ENCODE measurements at places on chromosomes 11 and 22.

DNA sequence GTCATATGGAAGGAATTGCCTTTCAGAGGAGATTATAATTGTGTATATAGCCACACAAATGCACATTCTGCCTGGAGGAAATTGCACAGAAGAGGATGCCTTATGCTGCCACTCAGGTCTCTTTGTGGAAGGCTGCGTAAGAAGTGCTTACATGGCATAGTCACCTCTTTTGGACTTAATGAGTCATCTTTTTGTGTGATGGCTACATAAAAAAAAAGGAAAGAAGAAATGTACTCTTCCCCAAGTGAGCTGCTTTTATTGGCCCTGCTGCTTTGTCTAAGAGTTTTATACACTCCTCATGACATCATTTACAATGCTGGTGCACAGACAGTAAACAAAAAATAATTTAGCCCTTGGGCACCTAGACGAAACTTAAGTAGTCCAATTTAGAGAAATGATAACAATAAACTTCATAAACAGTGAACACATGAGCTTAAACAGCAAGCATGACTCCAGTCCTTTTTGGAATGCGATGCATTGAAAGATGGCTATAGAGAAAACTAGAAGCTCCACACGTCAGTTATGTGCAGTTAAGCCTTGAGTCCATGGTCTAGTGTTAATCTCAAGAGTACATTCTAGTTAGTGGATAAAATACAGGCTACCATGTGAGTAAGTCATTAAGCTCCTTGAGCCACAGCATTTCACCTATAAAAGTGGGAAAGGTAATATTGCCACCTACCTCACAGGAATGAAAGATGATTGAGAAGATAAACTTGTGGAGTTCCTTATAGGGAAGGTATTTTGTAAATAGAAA, 12.0 kb downstream of the CSTPP1 start:
- no peak for DNase-seq

GRCh38 chr11:45392591-45393091, 106.5 kb upstream of the SYT13 start:
- DNase-seq = no peak

- no peak for DNase-seq
Measured at GRCh38 chr11:58958500-58958899, 19.2 kb downstream of the GLYATL1 start.

GRCh38 chr11:58121096-58121495, 4.2 kb downstream of the OR9I1 start:
- no peak for DNase-seq

DNA sequence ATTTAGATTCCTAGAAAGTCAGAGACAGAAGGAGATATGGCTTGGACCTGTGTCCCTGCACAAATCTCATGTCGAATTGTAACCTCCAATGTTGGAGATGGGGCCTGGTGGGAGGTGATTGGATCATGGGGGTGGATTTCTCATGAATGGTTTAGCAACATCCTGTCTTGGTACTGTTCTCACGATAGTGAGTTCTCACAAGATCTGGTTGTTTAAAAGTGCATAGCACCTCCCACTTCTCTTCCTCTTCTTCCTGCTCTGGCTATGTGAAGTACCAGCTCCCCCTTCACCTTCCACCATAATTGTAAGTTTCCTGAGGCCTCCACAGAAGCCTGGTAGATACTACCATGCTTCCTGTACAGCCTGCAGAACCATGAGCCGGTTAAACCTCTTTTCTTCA, 27.6 kb upstream of the PAMR1 start:
- DNase-seq = no peak

- DNase-seq = no peak
Measured at GRCh38 chr11:13333456-13333957, 55.9 kb downstream of the BMAL1 start.

DNA sequence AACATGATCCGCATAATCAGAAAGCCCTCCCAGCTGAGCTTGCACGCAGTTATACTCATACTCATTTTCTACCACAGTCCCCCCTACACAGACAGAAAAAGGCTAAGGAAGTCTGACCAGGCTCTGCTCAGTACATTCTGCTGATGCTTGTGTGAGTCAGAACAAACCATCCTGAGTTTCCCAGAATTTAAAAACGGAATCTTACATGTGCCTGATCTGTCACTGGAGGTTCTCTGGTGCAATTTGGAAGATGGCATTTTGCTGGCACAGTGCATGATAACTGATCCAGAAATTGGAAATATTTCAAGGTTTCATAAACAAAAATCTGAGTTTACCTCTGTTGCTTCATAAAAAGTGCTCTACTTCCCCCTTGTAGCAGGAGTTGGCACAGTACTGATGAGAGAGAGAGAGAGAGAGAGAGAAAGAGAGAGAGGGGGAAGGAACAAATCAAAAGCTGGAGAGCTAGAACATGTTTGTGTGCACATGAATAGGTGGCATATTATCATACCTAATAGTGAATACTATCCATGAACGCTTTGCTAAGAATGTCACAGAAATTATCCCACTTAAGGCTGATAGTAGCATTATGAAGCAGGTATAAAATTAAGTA, 1085.3 kb downstream of the DLG2 start:
- DNase-seq = no peak

DNA sequence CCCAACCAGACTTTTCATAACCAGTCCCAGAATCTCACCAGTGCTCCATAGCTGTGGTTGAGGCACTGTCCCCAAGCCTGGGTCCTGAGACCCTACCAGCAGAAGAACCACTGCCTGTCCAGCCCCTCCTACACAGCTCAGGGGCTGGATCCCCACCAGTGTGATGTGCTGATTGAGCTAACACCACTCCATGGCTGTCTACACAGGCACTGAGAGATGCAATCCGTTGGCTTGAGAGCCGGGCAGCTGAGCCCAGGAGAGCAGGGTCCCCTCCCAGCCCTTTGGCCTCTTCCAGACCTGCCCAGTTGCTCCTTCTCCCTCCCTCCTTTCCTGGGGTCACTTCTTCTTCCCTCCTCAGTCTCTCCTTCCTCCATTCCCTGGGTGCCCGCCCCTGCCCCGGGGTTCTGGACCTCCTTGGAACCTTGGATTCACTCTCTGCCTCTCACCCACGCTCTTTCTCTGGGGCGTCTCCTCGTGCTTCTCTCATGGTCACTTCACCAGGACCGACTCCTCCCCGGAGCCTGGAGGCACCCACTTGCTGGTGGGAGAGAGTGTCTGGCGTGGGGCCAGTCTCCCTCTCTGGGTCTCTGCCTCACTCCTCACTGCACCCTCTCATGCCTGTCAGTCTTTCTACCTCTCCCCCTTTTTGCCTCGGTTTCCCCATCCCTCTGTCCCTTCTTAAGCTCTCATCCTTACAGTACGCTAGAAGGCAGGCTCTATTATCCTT, 706 bp upstream of the SCYL1 start:
- no peak for DNase-seq

- no peak for DNase-seq
Measured at GRCh38 chr11:84719935-84720577, 907.1 kb downstream of the DLG2 start.

- no peak for DNase-seq
Measured at GRCh38 chr22:28838971-28839370, 38.6 kb upstream of the XBP1 start.

DNA sequence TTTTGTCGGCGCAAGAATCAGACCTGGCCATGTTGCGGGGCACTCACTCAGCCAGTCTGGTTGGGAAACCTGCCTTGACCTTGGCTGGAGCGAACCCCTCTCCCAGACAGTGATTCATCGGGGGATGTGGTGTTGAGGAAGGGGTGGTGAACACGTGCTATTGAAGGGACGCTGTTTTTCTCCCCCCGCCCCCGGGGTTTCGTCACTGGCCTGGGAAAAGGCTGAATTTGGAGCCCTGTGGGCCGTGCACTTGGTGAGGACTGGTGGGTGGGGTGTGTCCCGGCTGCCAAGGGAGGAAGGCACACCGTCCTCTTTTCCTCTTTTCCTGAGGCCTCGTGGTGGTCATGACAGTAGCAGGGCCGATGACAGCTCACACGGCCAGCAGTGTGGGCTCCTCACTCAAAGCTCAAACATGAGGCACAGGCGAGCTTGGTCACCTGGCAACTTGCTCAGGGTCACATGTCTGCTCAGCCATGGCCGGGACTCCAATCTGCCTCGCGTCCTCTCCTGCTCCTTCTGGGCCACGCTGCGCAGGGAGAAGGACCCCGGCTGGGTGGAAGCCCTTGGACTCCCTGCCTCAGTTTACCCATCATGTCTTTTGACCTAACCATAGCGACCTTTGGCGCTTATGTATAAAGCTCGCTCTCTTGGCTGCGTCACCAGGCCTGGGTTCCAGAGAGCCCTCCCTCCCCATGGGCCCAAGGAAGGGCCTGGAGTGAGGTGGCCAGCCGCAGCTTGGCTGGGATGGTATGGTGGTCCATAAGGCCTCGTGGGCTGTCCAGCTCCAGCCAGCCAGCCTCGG, 49.4 kb downstream of the SMIM38 start:
- DNase-seq = no peak

DNA sequence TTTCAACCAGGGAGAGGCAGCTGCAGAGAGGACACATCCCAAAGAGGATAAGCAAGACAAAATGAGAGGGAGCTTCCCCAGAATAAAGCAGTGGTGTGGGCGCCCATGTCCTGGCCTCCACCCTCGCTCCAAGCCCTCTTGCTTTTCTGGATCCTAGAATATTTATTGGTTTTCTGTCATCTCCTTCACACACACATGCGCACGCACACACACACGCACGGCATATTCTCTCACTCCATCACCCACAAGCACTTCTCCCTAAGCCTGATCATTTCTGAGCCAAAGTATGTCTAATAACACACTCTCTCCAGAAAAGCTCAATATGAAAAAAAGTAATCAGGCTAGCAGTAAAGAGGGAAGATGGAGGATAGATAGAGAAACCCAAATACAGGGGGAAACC, 7.6 kb downstream of the IGSF9B start:
- no peak for DNase-seq

DNA sequence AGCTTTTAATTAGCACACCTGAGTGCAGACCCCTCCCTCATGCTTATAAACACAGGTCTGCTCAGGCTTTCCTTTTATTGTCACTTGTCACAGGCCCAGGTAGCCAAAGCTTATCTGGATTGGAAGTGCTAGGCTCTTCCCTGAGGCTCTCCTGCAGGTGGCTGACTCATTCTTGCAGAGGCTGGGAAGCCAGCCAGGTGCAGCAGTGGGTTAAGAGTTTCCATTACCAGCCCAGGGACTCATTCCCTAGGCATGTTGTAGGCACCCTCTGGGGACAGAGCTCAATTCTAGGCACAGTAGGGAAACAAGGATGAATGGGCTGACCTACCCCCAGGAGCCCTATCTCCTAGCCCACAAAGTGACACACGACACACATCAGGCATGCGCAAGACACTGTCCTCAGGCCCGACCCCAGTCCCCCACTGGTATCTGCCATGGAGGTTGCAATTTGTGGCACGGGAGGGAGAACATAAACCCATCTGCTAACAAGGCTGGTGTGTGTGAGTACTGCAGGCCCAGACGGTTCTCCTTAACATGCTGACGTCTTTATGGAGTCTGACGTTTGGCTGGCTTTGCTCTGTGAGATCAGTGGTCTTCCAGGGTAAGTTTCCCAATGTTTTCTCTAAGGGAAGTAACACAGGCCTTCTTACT, 94.2 kb downstream of the ABTB2 start:
- no peak for DNase-seq

DNA sequence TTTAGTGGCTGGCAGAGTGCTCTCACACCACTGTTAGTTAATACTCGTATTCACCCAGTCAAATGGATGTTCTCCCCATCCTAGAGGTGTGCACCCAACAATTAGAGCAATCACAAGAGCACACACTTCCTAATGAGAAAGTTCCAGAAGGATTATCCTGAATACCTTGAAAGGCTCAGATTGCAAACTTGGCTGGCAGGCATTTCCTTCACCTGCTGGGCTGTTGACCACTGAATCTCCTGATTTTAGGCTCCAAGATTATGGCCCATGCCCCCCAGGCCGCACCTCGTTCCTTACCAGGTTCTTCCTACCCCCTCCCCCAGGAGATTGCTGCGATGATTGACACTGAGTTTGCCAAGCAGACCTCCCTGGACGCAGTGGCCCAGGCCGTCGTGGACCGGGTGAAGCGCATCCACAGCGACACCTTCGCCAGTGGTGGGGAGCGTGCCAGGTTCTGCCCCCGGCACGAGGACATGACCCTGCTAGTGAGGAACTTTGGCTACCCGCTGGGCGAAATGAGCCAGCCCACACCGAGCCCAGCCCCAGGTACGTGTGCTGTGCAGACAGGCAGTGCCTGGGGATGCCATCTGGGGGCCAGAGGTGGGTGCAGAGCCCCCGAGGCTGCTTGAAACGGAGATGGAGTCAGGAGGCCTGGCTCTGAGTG, 26.9 kb downstream of the TAB1 start:
- DNase-seq = no peak

- DNase-seq = no peak
Measured at GRCh38 chr11:13076961-13077360, 67.8 kb downstream of the RASSF10 start.

GRCh38 chr22:20001082-20001638, 15.5 kb downstream of the ARVCF start:
- DNase-seq = no peak

- DNase-seq = no peak
Measured at GRCh38 chr11:11668781-11669180, 47.0 kb upstream of the GALNT18 start.

DNA sequence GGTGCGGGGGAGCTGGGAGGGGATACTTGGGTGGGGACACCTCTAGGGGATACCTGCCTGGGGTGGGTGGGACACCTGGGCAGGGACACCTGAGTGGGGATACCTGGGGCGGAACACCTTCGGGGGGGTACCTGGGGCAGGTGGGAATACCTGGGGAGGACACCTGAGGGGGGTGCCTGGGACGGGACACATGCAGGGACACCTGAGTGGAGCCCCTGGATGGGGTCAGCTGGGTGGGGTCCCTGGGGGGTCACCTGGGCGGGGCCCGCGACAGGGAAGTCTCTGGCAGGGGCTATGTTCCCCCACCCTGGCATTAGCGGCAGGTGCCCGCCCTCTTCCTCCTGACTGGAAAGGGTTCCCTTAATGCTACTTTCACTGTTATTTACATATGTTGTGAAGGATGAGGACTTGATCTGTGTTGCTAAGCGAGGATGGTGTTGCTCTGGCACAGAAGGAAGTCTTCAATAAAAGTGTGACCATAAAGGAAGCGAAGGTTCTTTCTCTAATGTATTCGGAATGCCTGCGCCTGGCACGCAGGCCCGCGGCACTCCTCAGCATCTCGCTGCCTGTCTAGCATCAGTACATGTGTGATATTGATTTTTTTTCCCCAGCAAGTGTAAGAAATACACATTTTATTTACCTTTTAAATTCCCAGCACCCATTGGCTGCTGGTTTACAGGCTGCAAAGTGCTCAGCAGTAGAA, 801.7 kb downstream of the BRD1 start:
- DNase-seq = no peak

GRCh38 chr22:19488884-19489843, 9.4 kb downstream of the CDC45 start:
- no peak for DNase-seq

GRCh38 chr11:65854852-65855837, 2.8 kb downstream of the CFL1 start:
- DNase-seq = no peak

DNA sequence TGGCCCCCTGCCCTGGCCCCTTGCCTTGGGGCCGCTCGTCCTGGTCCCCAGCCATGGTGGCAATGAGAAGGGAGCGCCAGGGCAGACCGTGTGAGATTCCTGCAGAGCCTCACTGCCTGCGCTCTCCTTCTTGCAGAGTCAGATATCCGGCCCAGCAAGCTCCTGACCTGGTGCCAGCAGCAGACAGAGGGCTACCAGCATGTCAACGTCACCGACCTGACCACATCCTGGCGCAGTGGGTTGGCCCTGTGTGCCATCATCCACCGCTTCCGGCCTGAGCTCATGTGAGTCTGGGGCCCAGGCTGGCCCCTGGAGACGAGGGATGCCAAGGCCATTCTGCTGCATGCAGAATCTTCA, 114.1 kb downstream of the MICAL2 start:
- peak; percentile 81 for DNase-seq

All from stimulated activated CD8-positive, alpha-beta memory T cell treated with anti-CD3 and anti-CD28 coated beads, Interleukin-7, amount 100 ng/mL, for 1 hour (primary cell).